Activated CD4-positive, alpha-beta T cell treated with anti-CD3 and anti-CD28 coated beads, Interleukin-2, Interleukin-4, amounts not matched to agents 100 ng/mL and 50 ng/mL, durations not matched to agents 16 hours and 8 hours (primary cell): ENCODE measurements at places on chromosomes 7 and 10.
A peak's percentile ranks its signal among the peaks of the same experiment; 100 is the strongest.

DNA sequence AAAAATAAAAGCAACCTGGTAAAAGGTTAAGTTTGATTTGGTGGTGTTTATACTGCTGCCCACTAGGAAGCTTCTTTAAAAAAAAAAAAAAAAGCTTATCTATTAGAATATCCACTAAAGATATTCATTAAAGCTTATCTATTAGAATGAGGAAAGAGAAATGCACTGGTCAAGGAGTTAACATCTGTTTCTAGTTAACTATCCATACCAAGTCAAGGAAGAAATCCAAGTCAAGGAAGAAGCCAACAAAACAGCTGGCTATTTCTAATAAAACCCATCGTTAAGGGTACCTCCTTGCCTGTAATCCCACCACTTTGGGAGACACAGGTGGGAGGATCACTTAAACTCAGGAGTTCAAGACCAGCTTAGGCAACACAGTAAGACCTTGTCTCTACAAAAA lies 82.6 kb downstream of the JMJD1C start:
- DNase-seq = no peak

- DNase-seq = peak; percentile 50
Measured at GRCh38 chr7:3094701-3095445, 51.2 kb upstream of the CARD11 start.

DNA sequence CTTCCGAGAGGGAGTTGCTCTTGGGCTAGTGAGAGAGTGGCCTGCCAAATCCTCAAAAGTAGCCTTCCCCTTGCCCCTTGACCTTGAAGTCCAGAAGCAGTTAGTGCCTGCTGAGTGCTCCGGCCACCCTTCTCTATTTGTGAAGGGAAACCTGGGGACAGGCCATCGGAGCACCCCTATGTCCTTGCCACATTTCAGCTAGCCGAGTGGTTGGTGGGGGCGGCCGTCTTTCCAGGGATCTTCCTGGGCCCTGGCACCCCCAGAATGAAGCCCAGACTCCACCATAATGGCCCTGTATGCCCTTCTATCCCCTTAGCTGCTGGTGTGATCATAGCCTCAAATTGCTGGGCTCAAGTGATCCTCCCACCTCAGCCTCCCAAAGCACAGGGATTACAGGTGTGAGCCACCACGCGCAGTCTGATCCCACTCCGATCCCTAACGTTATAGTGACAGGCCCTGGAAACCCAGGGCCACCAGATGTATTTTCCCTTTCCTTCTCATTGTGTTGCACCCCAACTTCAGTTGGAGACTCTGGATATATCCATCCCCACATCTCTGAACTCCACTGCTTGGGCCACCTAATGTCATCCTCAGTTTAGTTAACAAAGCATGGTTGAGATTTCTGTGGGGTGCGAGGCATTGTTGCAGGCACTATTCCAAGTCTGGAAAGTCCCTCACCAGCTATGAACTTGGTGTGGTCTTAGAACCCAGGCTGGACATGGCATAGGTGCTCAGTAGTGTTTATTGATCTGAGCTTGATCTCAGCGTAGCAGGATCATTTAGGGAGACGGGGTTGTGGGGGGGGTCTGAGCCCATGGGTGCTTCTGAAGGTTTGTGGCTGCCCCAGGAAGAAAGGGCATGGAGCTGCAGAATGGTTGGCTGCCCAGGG lies 1.6 kb downstream of the TSPAN14 start:
- DNase-seq = no peak

- no peak for DNase-seq
Measured at GRCh38 chr7:15452670-15453069, 109.1 kb downstream of the AGMO start.

DNA sequence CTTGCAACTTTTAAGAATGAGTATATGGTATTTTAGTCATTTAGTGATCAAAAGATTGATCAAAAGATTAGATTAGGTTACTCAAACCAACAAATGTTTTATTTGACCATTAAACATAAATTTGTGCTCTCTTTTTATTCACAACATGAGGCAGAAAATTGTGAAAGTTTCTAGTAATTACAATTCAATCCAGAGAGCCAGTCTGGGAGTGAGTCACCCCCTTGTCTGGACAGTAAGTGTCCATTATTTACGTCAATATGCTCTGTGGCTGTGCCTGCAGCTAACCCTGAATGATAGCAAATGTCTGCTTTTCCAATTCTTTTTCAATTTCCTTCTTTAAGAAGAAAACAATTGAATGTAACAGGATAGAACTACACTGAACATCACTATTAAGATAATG lies 27.9 kb downstream of the GNG11 start:
- no peak for DNase-seq

- no peak for DNase-seq
Measured at GRCh38 chr10:45136256-45136655, 135.5 kb downstream of the ZNF22 start.

DNA sequence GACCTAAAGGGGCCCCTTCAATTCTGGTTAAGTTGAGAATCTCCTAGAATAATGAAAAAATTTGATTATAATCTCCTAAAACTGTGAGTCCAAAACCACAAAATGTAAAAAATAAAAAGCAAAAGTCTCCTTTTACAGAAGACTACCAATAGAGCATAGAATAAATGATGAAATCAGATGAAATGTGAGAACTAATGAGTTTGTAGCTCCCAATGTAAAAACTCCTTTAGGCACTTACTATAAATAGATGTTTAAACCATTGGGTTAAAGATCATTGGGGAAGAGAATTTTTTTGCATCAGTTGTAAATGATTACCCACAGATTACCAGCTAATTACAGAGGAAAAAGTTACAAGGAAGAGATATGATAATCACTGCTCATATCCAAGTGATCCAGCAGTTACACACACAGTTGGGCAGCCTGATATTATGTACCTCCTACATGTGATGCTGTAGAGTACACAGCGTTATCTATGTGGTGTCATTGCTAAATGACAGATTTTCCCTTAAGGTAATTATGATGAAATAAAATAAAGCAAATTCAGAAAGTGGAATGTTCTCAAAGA lies 282.7 kb upstream of the SEMA3D start:
- DNase-seq = no peak

GRCh38 chr7:29326864-29327263 lies 132.3 kb downstream of the CHN2 start:
- no peak for DNase-seq

- no peak for DNase-seq
Measured at GRCh38 chr7:14332155-14332554, 342.7 kb upstream of the ETV1 start.

DNA sequence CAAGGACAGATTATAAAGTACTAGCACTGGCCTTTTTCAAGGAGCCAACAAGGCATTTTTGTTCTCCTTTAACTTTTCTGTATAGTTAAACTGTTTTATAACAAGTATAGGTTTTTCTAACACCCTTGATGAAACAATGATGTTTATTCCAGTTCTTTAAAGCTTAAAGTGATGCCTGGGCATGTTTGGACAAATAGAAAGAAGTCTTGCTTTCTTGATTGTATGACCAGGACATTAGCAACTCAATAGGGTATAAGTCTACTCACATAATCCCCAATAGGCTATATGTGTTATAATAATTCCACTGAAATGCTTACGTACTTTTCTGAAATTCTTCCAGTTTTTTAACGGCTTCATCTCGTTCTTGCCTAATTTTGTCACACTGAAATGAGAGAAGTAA lies 36.7 kb downstream of the SHTN1 start:
- DNase-seq = no peak

DNA sequence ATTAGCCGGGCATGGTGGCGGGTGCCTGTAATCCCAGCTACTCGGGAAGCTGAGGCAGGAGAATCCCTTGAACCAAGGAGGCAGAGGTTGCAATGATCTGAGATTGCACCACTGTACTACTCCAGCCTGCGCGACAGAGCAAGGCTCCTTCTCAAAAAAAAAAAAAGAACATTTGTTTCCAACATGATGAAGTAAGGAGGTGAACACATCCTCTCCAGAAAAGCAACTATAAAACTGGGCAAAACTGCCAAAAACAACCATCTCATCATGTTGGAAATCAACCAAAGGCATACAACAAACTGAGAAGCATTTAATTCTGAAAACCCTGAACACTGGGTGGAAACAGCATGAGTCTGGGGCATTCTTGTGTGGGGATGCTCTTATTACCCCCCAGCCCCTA lies 14.3 kb downstream of the PRTFDC1 start:
- no peak for DNase-seq

- no peak for DNase-seq
Measured at GRCh38 chr10:65701168-65701776, 1224.6 kb upstream of the LRRTM3 start.

DNA sequence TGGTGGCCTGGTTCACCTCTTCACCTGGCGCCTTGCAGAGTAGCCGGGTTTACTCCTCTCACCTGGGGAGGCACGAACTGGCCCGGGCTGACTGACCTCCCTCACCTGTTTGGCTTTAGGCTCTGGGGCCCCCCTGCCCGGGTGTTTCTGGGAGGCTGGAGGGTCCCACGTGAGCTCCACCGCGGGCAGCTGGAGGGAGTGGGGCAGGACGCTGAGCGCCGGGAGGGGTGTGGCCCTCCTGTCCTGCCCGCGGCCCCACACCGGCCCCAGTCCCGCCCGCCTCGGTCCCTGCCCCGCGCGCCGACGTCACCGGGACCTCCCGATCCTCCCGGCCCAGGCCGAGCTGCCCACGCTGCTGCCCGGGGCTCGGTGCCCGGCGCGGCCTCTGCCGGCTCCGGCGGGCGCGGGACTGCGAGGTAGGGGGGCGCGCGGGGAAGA lies at the start of gene AMZ1:
Gene AMZ1, plus strand, starts transcription at position 322 of the 438 bp plus-strand sequence. CDS start 12,250 bp downstream, outside the sequence.
- DNase-seq = no peak

DNA sequence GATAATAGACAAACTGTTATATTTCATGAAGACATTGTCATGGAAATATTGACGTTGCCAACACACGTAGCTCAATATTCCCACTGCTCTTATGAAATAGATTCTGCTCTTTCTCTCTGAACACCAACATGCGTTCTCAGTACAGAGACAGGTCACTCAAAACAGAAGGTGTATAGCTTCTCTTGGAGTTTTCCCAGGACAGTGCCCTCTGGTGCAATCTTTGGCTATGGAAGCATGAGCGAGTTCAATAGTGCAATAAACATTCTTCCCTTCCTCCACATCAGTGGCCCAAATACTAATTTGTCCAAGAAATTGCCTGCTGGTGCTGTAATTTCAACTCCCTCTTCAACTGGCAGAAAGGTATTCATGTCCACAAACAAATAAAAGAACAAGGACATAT lies 145.3 kb downstream of the MAGI2 start:
- no peak for DNase-seq

- no peak for DNase-seq
Measured at GRCh38 chr7:875476-876076, 778 bp upstream of the GET4 start.

DNA sequence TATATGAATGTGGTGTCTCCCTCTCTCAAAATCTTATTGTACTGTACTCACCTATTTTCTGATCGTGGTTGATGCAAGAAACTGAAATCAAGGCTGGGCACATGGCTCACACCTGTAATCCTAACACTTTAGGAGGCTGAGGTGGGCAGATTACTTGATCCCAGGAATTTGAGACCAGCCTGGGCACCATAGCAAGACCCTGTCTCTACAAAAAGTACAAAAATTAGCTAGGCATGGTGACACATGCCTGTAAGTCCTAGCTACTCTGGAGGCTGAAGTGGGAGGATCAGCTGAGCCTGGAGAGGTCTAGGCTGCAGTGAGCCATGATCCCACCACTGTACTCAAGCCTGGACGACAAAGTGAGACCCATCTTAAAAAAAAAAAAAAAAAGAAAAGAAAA lies 16.0 kb downstream of the MMRN2 start:
- DNase-seq = no peak

DNA sequence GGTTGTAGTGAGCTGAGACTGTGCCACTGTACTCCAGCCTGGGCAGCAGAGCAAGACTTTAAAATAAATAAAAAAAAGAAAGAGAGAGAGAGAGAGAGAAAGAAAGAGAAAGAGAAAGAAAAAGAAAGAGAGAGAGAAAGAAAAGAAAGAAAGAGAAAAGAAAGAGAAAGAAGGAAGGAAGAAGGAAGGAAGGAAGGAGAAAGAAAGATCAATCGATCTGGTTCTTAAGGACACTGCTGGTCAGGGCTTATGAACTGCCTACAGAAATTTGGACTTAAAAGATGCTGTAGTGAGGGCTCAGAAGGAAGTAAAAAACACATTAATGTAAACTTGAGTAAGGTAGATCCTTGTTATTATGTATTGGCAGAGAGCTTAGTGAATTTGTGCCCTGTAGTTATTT lies 62.4 kb downstream of the COPG2 start:
- no peak for DNase-seq

DNA sequence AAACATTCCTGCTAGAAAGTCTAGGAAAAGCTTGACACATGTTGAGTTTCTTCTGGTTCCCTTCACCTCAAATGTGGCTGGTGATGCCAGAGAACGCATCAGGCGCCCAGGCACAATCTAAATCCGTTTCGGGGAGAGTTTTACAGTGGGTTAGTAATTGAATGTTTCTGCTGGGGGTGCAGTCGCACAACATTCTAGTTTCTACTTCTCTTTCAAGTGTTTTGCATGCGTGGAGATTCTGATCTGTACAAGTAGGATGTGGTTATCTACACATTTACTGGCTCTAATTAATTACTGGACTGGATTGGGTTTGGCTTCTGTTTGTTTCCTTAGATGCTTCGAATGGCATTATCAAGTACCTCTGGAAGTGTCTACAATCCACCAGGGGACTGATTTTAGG lies 173.8 kb downstream of the TMEM26 start:
- DNase-seq = no peak

GRCh38 chr7:50336894-50337703 lies 32.6 kb downstream of the IKZF1 start:
- peak; percentile 57 for DNase-seq

DNA sequence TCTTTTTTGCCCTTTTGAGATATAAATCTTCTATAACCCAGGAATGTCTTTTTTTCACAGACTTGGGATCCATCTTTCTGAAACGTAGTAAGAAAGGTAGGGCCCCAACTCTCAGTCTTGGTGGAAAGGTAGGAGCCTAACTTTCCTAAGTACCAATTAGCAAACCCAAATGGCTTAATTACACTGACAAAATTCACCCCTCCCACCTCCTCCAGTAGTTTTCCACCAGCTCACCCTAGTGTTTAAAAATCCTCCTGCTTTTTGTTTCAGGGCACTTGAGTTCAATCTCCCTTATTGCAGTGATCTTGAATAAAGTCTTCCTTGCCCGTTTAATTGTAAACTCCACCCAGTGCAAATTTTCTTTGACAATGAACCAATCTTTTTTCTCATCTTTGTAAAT lies 600.0 kb downstream of the PHTF2 start:
- DNase-seq = no peak

GRCh38 chr10:44856696-44857095 lies 54.4 kb upstream of the TMEM72 start:
- DNase-seq = no peak

- peak; percentile 93 for DNase-seq
Measured at GRCh38 chr10:100510533-100511308, 8.9 kb downstream of the SEC31B start.

- DNase-seq = no peak
Measured at GRCh38 chr10:89699581-89700064, 1.8 kb upstream of the KIF20B start.
